ENCODE measurements at places on chromosomes 5 and 9.

- peaks cover 12% of the 10 kb centered on the region for H3K4me1 ChIP-seq
- no peak overlapping the region for H3K4me3 ChIP-seq
Observed at GRCh38 chr9:133306242-133307204, 29.5 kb downstream of the SURF6 start.

DNA sequence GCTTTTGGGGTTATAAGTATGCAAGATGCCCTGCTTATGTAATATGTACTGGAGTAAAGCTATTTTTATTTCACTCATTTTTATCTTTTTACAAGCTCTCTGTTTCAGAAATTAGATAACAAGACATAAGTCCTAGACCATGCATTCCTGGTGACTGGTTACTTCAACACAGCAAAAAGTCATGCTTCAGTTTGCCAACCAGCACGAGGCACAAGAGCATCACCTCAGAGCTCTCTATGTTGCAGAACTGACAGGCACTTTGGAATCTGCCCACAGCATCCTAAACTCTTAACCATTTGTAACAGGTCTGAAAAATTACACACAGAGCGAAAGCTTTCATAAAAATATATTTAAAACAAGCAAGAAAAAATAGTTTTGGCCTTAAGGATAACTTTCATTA is 112.8 kb downstream of the MARCHF11 start:
- H3K27me3 ChIP-seq, result peaks cover 2% of the 10 kb centered on the region
- no peaks in the 10 kb centered on the region for H3K4me1 ChIP-seq
- no peaks in the 10 kb centered on the region for H3K36me3 ChIP-seq

- H3K27me3 ChIP-seq, result no peaks in the 10 kb centered on the region
- H3K27ac ChIP-seq, result no peak overlapping the region
- no peak overlapping the region for H3K4me3 ChIP-seq
- peaks cover 1% of the 10 kb centered on the region for H3K4me1 ChIP-seq
Observed at GRCh38 chr5:72163349-72163983, 56.2 kb downstream of the MAP1B start.

- no peak overlapping the region for H3K27ac ChIP-seq
- H3K4me1 ChIP-seq, result no peaks in the 10 kb centered on the region
- no peaks in the 10 kb centered on the region for H3K27me3 ChIP-seq
- no peaks in the 10 kb centered on the region for H3K36me3 ChIP-seq
- H3K4me3 ChIP-seq, result no peak overlapping the region
Observed at GRCh38 chr9:7358876-7359275, 440.7 kb downstream of the DMAC1 start.
